ENCODE measurements at places on chromosomes 7 and 10. TPM values are rescaled to one million over a fixed set of nuclear protein-coding genes. Genes with fewer than 3 reads are reported as not detected.

DNA sequence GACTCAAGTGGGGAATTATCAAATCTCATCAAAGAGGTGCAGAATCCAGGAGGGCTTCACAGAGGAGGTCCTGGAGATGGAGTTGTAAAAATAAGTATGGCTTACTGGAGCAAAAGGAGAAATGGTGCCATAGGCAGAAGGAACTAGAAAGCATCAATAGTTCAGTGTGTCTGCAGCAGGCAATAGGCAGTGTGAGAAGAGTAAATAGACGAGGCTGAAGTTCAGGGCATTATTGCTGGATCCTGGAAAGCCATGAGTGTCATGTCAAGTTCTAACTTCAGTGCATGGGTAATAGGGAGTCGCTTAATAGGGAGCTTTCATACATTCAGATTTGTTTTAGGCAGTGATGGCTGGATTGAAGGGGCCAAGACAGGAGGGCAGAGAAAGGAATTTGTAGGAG is 39.3 kb downstream of the CYP26A1 start:
- no peak for DNase-seq

GRCh38 chr7:15159261-15159660 is 256.7 kb upstream of the DGKB start:
- DNase-seq = no peak

DNA sequence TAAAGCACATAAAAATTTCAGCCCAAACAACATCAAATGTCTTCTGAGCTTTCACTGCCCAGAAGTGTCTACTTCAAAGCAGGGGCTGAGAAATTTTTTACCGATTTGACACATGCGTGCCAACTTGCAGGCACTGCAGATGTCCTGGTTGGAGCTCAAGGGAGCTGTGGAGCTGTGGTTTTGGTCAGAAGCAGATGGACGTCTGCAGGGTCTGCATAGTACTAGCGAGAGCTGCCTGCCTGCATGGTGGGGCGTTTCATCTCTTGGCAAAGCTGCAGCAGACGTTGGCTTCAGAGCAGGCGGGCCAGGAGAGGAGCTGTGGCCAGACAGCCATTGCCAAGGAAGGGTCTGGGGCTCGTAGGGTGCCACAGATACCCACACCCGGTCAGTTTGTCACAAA is 296.7 kb downstream of the GLRX3 start:
- DNase-seq = no peak

GRCh38 chr10:88660598-88660884 is 3.7 kb upstream of the LIPF start:
- no peak for DNase-seq

DNA sequence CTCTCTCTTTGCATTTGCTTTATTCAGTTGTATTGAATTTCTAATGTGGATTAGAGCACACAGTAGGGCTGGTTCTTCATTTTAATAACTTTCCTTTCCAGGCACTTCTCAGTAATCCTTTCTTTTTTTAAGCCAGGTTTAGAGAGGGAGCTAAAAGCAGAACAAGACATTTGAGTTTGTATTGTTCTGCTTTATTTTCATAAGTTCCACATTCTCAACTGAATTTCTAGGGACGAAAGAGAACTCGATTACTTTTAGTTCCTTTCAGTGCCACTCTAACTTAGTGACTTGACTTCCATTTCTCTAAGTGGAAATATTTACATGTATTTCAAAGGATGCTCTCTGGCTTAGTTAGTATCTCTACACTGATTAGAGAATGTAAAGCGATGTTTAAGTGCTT is 145.6 kb downstream of the EXOC4 start:
- DNase-seq = no peak

GRCh38 chr7:42978496-42978895 is 46.3 kb downstream of the MRPL32 start:
- DNase-seq = no peak

DNA sequence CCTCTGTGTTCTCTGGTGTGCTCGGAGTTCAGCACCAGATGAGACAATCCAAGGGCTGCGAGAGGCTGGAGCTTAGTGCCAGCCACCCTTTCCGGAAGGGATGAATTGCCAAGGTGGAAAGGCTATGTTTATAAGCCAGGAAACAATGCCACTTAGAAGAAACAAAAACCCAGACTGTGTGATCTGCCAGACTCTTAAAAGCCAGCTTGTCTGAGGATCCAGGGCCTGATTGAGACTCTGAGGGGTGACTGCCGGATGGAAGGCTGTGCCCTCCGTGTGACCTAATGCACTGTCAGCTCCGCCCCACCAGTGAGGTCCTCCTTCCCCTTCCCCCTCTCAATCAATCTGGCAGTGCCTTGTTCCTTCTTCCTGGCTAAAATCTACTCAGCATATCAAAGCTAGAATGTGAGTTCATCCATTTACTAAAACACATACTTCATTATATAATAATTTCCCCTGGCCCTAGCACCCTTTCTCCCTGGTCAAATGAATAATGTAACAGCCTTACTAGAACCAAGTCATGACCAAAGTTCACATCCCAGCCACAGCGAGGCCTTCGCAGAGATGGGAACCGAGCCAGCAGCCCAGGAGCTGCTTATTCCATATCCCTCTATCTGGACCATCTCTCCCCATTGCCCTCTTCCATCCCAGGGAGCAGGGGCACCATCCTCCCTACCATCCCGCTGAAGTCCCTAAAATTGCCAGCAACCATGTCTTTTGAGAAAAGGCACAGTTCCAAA is 25.5 kb downstream of the FAM107B start:
- DNase-seq = no peak

- no peak for DNase-seq
These were observed 16.0 kb upstream of the RBM20 start for GRCh38 chr10:110628161-110628560.

- DNase-seq = no peak
These were observed 380.3 kb upstream of the LRGUK start for GRCh38 chr7:133746847-133747246.

DNA sequence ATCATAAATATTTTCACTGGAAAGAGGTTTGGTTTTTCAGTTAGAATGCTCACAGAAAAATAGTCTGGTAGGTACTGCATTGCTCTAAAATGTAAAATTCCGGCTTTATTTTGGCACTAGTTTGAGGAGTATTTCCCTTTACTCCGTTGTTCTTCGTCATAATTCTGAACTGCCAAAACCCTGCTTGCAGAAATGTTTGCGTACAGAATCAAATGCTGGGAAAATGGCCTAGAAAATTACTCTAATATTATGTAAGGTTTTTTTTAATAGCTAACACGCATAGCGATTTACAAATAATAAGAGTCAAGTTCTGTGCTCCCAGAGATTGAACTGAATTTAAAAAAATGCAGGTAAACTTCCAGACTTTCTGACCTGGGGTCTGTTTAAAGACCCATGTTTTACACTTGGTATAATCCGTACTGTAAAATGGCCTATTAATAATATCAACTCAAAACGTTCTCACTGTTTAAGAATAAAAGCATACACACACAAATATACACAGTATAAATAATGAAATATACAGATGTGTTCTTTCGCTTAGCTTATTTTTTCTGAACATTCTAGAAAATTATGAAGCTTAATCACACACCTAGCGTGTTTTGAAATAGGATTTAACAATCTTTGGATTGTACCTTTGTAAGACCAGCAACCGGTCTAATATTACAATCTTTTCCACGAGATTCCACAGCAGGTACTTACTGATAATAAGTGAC is 23.5 kb upstream of the ANLN start:
- no peak for DNase-seq

GRCh38 chr7:116145245-116145852 is 65.0 kb upstream of the TES start:
- DNase-seq = no peak

GRCh38 chr7:84083846-84084245 is 110.7 kb downstream of the SEMA3A start:
- DNase-seq = no peak

- DNase-seq = no peak
These were observed 120.6 kb downstream of the SAMD9 start for GRCh38 chr7:92997152-92997551.

DNA sequence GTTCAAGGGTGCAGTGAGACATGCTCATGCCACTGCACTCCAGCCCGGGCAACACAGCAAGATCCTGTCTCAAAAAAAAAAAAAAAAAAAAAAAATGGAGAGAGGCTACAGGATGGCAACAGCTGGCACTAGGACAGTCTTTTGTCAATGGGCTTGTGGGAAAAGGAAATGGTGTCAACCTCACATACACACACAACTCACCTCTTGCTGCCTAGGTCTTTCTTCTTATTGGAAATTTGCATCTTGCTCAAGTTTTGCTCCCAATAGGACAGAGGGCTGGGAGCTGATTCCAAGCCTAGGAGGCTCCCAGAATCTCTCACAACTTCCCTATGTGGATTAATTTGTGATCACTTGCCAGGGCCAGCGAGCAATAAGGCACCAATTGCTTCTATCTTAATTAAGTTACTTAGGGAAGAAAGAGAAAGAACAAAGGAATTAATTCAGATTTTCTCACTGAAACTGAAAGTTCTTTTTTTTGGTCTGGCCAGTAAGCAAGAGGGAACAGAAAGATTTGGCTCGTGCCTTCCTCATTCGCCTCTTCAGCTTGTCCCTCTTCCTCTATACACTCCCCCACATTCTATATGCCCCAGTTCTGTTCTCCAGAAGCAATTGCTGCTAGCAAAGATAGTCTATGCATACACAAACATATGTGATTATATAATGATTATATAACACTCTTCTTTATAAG is 33.8 kb downstream of the MAP3K8 start:
- no peak for DNase-seq

- no peak for DNase-seq
These were observed 41.0 kb upstream of the CDK1 start for GRCh38 chr10:60737242-60737641.

- no peak for DNase-seq
These were observed 76.8 kb downstream of the GATA3 start for GRCh38 chr10:8130973-8131911.

DNA sequence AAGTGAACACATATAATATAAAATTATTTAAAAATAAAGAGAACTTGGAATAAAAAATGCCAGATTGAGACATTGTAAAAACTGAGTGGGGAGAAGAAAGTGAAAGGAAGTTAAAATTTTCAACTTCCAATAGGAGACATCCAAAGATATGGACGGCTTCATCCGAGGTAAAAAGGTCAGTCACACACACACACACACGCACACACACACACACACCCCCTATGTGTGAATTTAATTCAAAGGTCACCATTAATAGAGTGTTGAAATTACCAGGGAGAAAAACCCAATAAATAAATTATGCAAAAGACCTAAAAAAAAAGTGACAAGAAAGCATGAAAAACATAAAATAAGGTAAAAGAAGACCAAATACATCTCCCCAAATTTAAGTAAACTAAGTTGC is 131.0 kb upstream of the DNAJB12 start:
- no peak for DNase-seq

The EBLN1 gene
- not detected for polyA plus RNA-seq

The GRK5 gene
- 35.1 TPM for polyA plus RNA-seq

The GPR26 gene
- 0.03 TPM for polyA plus RNA-seq

The INHBA gene
- polyA plus RNA-seq = 6.5 TPM

The SLC29A3 gene
- polyA plus RNA-seq = 8.5 TPM

The FAM237B gene
- 0.30 TPM for polyA plus RNA-seq

The CYP2W1 gene
- polyA plus RNA-seq = 2.2 TPM

All from left renal pelvis (tissue), 4 donors.